Naive thymus-derived CD8-positive, alpha-beta T cell (primary cell): ENCODE measurements at places on chromosomes 5 and 9. TPM values are rescaled to one million over a fixed set of nuclear protein-coding genes. Genes with fewer than 3 reads are reported as not detected.

PTGES gene
- total RNA-seq = not detected

LYRM7 gene
- 17.7 TPM for total RNA-seq

DOCK2 gene
- 171 TPM for total RNA-seq

AIF1L gene
- total RNA-seq = not detected

TMEM252 gene
- not detected for total RNA-seq

GRIA1 gene
- total RNA-seq = not detected

CDC20B gene
- total RNA-seq = not detected

- H3K4me3 ChIP-seq = no peak overlapping the region
- no peaks in the 10 kb centered on the region for H3K36me3 ChIP-seq
- peaks cover 11% of the 10 kb centered on the region for H3K27me3 ChIP-seq
- H3K27ac ChIP-seq = no peak overlapping the region
Measured at GRCh38 chr5:6158974-6159831, 219.1 kb downstream of the MED10 start.

- no peak overlapping the region for H3K4me3 ChIP-seq
- no peak overlapping the region for H3K27ac ChIP-seq
- peaks cover 34% of the 10 kb centered on the region for H3K36me3 ChIP-seq
- H3K27me3 ChIP-seq = no peaks in the 10 kb centered on the region
Measured at GRCh38 chr9:94827584-94828304, 101.2 kb downstream of the AOPEP start.

- no peak overlapping the region for H3K27ac ChIP-seq
- no peaks in the 10 kb centered on the region for H3K27me3 ChIP-seq
- H3K36me3 ChIP-seq = no peaks in the 10 kb centered on the region
- H3K4me3 ChIP-seq = no peak overlapping the region
- no peaks in the 10 kb centered on the region for H3K4me1 ChIP-seq
Measured at GRCh38 chr5:53249529-53250200, 140.1 kb upstream of the MOCS2 start.

GRCh38 chr5:78638423-78638822 is 10.1 kb downstream of the LHFPL2 start:
- H3K4me1 ChIP-seq = no peaks in the 10 kb centered on the region
- no peaks in the 10 kb centered on the region for H3K36me3 ChIP-seq
- no peak overlapping the region for H3K27ac ChIP-seq
- peaks cover 27% of the 10 kb centered on the region for H3K27me3 ChIP-seq

- H3K27ac ChIP-seq = peak overlapping the region; percentile 89
- H3K4me3 ChIP-seq = peak overlapping the region; percentile 99
- H3K4me1 ChIP-seq = peaks cover 22% of the 10 kb centered on the region
- no peaks in the 10 kb centered on the region for H3K27me3 ChIP-seq
Measured at GRCh38 chr5:181215997-181216989, 6.8 kb upstream of the TRIM41 start.

GRCh38 chr9:125604196-125604595 is 102.8 kb downstream of the MAPKAP1 start:
- H3K27ac ChIP-seq = no peak overlapping the region
- DNase-seq = no peak
- no peak overlapping the region for H3K4me3 ChIP-seq
- peaks cover 53% of the 10 kb centered on the region for H3K4me1 ChIP-seq
- no peaks in the 10 kb centered on the region for H3K27me3 ChIP-seq

- H3K4me1 ChIP-seq = peaks cover 4% of the 10 kb centered on the region
- no peak for DNase-seq
- H3K27me3 ChIP-seq = no peaks in the 10 kb centered on the region
- H3K36me3 ChIP-seq = no peaks in the 10 kb centered on the region
Measured at GRCh38 chr9:136972335-136972734, 5.0 kb upstream of the PTGDS start.

DNA sequence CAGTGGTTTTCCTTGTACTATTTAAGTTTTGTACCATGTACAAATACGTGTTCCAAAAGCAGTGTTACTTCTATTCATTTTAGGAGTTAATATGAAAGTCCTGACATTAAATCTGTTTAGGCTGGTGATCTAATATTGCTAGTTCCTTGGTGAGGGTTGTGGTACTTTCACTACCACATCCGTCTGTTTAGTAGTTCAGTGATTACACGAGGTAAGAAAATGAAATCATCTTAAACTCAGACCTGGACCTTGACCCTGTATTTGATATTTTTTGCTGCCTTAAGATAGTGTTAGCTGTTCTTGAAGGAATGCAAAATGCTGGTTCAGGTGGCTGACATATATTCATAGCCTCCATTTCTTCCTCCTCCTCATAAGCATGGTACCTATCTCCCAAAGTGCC is 50.3 kb downstream of the MTAP start:
- H3K4me3 ChIP-seq = no peak overlapping the region
- H3K27me3 ChIP-seq = no peaks in the 10 kb centered on the region
- DNase-seq = no peak
- H3K36me3 ChIP-seq = peaks cover 26% of the 10 kb centered on the region
- H3K4me1 ChIP-seq = peaks cover 4% of the 10 kb centered on the region

DNA sequence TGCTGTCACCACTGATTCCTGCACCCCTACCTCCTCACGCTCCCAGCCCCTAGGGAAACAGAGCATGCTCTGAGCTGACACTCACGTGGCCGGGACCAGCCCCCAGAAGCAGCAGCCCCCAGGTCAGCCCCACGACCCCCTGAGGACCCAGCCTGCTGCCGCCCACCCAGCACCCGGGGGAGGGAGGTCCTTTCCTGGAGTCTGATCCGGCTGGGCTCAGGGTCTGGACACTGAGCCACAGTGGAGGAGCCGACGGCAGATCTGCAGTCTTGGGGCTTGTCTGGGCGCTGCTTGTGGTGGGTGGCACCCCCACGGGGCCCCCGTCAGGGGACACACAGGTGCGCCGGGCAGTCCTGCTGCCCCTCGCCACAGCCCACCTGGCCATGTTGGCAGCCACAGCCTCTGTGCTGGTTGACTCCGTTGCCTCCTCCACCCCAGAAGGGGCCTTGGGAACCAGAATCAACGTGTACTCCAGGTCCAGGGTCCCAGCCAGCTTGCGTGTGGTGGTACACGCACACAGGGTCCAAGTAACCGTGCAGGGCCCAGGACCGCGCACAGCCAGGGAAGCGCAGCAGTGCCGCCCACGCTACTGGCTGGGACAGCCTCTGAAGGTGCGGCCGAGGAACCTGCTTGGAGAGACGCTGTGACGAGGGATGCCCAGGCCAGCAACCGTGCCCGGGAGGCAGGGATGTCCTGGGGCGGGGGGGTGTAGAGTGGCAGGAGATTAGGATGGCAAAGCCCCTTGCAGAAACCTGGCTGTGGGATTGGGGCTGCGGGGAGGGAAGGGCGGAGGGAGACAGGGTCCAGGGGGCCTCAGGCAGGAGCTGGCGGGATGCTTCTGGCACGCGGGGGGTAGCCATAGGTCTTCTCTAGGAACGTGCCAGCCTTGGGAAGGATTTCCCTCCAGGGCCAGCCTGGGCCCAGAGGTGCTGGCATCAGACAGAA is 3.5 kb downstream of the DNLZ start:
- no peak for DNase-seq
- no peak overlapping the region for H3K4me3 ChIP-seq

DNA sequence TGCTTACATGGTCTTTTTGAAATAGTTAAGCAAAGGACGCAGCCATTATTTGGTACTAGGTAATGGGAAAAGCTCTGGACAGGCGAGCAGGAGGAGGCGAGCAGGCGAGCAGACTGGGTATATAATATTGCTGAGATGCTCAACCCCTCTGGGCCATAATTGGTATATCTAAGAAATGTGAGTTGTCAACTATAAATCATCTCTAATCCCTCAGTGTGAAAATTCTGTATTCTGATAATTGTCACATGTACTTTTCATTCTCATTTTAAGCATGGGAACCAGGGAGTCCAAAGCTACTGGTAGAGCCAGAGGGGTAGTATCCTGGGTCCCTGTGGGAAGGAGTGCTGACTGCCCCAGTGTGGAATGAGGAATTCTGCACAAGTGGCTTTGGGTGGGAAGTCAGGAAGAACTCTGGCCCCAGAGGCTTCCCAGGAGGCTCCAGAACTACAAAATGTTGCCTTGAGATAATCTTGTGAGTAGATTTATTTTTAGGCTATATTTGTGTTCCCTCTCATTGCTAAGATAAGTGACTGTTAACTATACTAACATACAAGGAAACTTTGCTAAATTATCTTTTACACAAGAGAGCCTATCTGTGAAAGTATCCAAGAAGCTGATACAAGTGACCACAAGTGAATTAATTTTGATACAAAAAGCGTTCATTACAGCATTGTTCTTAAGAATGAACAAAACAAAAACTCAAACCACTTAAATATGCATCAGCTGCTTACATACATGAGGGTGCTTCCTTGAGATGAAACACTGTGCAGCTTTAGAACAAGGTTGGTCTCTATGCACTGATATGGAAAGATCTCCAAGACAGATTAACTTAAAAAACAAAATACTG is 70.5 kb upstream of the TNFAIP8 start:
- peaks cover 100% of the 10 kb centered on the region for H3K4me1 ChIP-seq
- peak overlapping the region; percentile 88 for H3K4me3 ChIP-seq
- H3K27me3 ChIP-seq = no peaks in the 10 kb centered on the region

DNA sequence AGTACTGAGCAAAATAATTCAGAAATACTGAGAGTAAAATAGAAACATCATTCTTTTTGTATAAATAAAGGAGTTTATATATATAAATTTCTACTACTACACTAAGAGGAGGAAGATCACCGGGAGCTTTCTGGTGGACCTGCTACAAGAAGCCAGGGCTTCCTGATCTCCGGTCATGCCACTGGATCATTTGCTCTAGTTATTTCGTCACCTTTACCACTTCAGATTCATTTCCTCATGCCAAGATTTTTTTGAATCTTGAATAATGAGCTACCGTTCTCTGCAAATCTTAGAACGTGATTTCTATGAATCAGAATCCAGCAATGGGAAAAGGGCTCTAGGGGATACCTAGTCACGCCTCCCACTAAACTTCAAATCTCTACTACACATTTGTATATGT is 51.9 kb upstream of the TBC1D9B start:
- no peak overlapping the region for H3K27ac ChIP-seq
- no peak for DNase-seq
- no peaks in the 10 kb centered on the region for H3K4me1 ChIP-seq
- no peaks in the 10 kb centered on the region for H3K27me3 ChIP-seq
- peaks cover 52% of the 10 kb centered on the region for H3K36me3 ChIP-seq

DNA sequence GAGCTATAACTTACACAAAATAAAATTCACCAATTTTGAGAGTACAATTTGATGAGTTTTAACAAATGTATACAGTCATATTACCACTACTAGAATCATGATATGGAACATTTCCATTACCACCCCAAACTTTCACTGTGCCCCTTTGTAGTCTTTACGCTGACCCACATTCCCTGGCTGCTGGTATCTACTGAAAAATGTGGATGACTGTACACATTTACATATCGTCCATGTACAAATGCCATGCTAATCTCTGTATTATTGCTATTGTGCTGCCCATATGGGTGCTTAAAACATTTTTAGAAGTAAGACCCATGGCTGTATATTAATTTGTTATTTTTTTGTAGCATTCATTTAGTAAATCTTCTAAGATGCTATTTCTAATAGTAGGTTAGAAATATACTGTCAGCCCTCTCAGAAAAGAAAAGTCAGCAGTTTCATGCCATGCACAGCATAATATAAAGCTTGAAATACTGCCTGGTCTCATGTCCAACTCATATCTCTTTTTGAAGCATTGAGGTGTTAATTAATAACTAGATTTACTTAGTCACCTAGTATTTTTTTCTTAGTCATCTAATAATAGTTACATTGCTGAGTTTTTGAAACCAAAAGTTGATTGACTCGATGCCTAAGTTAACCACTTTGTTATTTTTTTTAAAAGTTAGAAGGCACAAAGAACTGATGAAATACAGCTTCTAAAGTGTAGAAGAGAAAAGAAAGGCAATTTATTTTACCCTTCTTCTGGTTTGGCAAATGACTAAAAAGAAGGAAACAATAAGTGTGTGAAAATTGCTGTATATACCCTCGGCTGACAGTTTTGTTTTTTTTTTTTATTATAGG is 188.3 kb upstream of the MEF2C start:
- no peaks in the 10 kb centered on the region for H3K27me3 ChIP-seq
- H3K36me3 ChIP-seq = no peaks in the 10 kb centered on the region
- no peak for DNase-seq
- no peak overlapping the region for H3K27ac ChIP-seq
- H3K4me1 ChIP-seq = no peaks in the 10 kb centered on the region

- H3K4me3 ChIP-seq = no peak overlapping the region
- no peak for DNase-seq
- no peaks in the 10 kb centered on the region for H3K36me3 ChIP-seq
- H3K27me3 ChIP-seq = no peaks in the 10 kb centered on the region
Measured at GRCh38 chr9:124631326-124631725, 124.1 kb upstream of the NR5A1 start.

- H3K4me3 ChIP-seq = no peak overlapping the region
- DNase-seq = no peak
- H3K4me1 ChIP-seq = peaks cover 4% of the 10 kb centered on the region
- H3K27me3 ChIP-seq = no peaks in the 10 kb centered on the region
Measured at GRCh38 chr9:97363661-97364299, 48.1 kb upstream of the TDRD7 start.

GRCh38 chr5:86814315-86814714 is 196.6 kb downstream of the COX7C start:
- no peak for DNase-seq
- H3K27ac ChIP-seq = no peak overlapping the region
- H3K4me1 ChIP-seq = no peaks in the 10 kb centered on the region
- no peaks in the 10 kb centered on the region for H3K36me3 ChIP-seq
- no peaks in the 10 kb centered on the region for H3K27me3 ChIP-seq

DNA sequence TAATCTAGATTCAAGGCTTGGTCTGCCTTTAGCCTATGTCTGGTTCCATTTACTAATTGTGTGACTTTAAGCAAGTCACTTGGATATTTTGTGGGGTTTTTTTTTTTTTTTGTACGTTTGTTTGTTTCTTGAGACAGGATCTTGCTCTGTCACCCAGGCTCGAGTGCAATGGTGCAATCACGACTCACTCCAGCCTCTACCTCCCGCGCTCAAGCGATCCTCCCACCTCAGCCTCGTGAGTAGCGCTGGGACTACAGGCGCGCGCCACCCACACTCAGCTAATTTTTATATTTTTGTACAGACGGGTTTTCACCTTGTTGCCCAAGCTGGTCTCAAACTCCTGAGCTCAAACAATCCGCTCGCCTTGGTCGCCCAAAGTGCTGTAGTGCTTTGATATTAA is 1.1 kb upstream of the PFDN1 start:
- H3K4me3 ChIP-seq = no peak overlapping the region
- no peak overlapping the region for H3K27ac ChIP-seq
- no peaks in the 10 kb centered on the region for H3K36me3 ChIP-seq

GRCh38 chr5:34957857-34958690 is 28.7 kb downstream of the DNAJC21 start:
- H3K4me1 ChIP-seq = no peaks in the 10 kb centered on the region
- no peaks in the 10 kb centered on the region for H3K27me3 ChIP-seq
- H3K27ac ChIP-seq = no peak overlapping the region
- H3K4me3 ChIP-seq = no peak overlapping the region
- peaks cover 36% of the 10 kb centered on the region for H3K36me3 ChIP-seq
- no peak for DNase-seq
